ENCODE measurements at places on chromosomes 6 and 20. TPM values are rescaled to one million over a fixed set of nuclear protein-coding genes. Genes with fewer than 3 reads are reported as not detected.

GRCh38 chr6:138405816-138406413 lies 1.9 kb downstream of the HEBP2 start:
- DNase-seq = no peak

The ZC3H12D gene
- 0.72 TPM for total RNA-seq

DNA sequence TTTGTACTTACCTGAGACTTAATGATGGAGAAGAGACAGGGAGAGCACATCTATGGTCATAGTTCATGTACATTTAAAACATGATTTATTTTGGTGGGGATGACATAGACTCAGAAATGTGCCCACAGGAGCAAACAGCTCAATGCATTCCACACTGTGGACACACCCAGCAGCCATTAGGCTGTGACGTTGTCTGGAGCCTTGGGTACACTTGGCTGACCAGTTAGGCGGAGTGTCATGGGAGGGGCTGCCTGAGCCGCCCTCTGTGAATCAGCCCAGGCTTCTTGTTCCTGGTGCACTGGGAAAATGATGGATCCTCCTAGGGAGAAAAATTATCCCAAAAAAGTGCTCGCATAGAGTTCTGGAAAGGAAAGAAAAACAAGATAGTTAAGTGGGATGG lies 231.0 kb upstream of the GMDS start:
- DNase-seq = no peak

The HTR1B gene
- total RNA-seq = 0.33 TPM

DNA sequence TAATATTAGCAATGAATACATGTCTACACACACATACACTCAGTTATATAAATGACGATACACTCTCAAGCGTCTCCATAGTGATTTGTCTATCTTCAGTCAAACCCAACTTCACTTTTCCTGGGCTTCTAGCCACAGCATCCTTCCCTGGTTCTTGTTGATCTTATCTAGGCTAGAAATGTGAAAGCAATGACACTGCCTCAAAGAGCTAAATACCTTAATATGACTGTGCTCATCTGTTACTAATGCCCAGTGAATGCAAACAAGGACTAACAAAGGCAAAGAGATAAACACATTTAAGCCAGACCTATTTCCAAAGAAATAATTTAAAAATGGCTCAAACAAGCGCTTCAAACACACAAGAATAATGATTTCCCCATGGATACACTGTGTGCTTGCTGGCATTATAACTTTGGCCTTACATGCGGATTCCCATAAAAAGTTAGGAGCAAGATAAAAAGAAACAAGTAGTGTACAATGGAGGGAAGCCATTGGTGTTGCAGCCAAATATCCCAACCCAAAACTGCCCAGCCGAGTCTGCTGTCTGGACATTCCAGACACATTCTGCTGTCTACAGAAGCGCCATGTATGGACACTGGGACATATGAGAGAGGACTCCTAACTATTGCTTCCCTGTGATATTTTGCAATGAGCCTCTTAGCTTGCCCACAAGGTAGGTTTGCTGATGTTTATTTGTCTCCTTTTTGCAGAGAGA lies 19.5 kb upstream of the DAAM2 start:
- no peak for DNase-seq

- DNase-seq = no peak
These were observed 881.5 kb upstream of the SLC35B3 start for GRCh38 chr6:9316831-9317230.

DNA sequence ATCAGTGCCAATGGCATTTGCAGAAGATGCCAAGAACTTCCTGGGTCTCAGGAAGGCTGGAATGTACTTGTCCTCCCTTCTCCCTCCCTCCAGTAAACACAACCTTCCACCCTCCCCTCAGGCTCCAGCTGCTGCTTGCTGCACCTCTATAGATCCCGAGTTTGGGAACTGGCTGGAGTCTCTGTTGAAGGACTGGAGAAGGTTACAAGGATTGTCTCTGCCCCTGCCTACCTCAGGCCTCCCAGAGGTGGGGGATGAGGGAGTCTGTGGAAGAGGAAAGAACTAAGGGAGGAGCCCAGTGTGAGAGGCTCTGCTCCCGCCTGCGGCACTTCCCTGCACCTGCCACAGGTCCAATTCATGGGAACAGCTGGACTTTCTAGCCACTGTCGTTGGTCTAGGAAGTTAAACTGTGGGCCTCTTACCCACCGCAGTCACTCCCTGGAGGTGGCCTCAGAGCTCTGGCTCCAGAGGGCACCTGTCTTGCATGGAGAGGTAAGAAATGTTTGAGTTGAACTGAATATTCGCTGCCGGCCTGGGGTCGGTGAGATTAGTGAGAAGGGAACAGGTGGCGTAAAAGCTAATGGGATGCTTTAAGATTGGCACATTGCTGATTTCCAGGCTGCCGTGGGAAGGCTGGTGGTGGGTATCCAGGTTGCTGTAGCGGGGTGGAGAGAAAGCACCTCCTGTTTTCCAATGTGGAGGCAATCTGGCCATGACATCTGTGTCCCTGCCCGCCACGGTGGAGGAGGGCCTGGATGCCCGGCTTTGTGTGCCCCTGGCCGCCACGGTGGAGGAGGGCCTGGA lies 54.3 kb downstream of the PPP1R14C start:
- no peak for DNase-seq

The CYP24A1 gene
- total RNA-seq = not detected

GRCh38 chr20:23437126-23437899 lies 2.2 kb upstream of the CSTL1 start:
- no peak for DNase-seq

DNA sequence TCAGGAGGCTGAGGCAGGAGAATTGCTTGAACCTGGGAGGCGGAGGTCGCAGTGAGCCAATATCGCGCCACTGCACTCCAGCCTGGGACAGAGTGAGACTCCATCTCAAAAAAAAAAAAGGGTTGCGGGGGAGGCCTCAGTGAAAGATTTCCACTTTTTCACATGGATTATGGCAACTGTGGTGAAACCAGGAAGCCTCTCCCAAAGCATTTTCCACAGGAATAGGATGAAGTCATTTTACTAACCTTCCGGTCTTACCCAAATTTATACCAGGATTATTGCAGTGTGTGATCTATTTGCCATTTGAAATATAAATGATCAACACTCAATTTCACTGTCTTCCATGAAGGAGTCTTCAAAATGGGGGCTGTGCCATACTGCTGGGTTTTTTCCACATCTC lies 93.6 kb upstream of the FAM8A1 start:
- no peak for DNase-seq

DNA sequence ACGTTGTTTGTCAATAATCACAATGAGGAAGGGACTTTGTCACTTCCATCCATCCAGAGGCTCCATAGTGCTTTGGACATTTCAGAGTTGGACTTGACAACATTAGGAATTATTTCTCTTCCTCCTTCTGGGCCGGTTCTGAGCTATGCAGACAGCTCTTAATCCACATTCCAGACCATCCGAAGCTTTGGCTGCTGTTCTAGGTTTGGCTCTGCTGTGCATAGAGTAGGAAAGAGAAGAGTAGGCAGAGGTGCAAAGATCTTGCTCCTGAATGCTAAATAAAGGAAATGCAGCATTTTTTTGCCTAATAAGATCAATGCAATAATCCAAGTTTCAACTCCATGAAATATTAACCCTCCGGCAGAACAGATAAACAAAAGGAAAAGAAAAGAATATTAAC lies 251.8 kb upstream of the PRND start:
- DNase-seq = no peak

- DNase-seq = peak; percentile 51
These were observed 731 bp downstream of the TUBB2B start for GRCh38 chr6:3226481-3227362.

DNA sequence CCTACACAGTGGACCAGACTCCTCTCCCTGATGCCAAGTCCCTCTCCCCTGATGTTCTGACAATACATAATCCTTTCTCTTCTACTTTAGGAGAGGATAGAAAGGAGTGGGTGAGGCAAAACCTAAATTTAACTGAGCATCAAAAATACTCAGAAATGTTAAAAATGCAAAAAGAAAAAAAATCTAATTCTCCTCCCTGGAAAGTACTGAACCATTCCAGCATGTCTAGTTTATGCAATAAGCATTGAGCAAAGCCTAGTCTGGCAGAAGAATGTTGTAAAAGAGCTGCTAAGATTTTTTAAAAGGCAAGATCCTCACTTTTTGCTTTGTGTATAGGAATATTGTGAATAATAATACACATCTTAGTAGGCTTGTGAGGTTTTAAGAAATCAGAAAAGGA lies 116.6 kb upstream of the STXBP5 start:
- no peak for DNase-seq

The CRIP3 gene
- total RNA-seq = 1.1 TPM

GRCh38 chr20:6693178-6693807 lies 74.2 kb upstream of the BMP2 start:
- DNase-seq = no peak

The RIPOR2 gene
- total RNA-seq = 1.1 TPM

GRCh38 chr6:152461556-152461955 lies 175.6 kb downstream of the SYNE1 start:
- no peak for DNase-seq

DNA sequence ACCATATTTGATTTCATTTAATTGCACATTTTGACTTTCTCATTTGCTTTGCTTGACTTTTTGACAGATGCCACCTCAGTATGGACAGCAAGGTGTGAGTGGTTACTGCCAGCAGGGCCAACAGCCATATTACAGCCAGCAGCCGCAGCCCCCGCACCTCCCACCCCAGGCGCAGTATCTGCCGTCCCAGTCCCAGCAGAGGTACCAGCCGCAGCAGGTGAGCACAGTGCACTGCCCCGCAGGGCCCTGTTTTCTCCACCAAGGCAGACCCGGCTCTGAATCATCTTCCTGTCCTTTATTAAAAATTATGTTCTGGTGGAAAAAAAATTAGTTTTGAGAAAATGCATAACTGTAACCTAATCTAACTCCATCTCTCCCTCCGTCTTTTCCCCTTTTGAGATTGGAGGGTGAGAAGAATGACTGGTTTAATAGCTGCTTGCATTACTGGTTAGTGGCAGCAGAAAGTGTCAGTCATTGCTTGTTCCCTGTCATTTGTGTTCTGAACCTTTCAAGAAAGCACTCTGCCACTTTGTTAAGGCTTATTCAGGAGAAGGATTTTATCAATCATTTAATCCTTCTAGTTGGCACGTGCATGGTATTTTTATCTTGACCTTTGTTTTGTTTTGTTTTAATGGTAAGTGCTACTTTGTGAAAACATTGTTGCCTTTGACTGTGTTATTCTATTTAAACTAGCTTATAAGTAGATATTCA lies 124.3 kb downstream of the ARID1B start:
- DNase-seq = no peak

The BTBD3 gene
- total RNA-seq = 56.0 TPM

The MUCL3 gene
- total RNA-seq = not detected

DNA sequence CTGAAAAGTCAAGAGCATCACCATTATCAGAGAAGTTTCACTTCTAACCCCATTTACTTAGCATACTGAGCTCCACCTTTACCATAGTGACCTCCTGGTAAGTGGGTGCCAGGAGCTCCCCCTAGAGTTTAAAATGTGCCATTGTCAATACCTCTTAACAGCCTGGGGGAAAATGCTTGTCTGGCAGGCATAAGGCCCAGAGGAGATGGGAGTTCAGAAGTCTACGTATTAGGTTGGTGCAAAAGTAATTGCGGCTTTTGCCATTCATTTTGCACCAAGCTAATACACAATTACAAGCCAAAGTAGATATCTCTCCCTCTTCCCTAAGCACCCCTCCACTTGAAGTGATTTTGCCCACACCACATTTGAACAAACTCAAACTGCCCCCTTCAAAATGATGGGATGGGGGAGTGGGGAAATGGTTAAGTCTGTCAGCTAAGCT lies 919.0 kb downstream of the KIF16B start:
- peak; percentile 53 for DNase-seq

- DNase-seq = peak; percentile 33
These were observed 611 bp downstream of the EPB41L2 start for GRCh38 chr6:131062241-131063027.

- no peak for DNase-seq
These were observed 52.5 kb downstream of the HIVEP1 start for GRCh38 chr6:12064538-12065071.

DNA sequence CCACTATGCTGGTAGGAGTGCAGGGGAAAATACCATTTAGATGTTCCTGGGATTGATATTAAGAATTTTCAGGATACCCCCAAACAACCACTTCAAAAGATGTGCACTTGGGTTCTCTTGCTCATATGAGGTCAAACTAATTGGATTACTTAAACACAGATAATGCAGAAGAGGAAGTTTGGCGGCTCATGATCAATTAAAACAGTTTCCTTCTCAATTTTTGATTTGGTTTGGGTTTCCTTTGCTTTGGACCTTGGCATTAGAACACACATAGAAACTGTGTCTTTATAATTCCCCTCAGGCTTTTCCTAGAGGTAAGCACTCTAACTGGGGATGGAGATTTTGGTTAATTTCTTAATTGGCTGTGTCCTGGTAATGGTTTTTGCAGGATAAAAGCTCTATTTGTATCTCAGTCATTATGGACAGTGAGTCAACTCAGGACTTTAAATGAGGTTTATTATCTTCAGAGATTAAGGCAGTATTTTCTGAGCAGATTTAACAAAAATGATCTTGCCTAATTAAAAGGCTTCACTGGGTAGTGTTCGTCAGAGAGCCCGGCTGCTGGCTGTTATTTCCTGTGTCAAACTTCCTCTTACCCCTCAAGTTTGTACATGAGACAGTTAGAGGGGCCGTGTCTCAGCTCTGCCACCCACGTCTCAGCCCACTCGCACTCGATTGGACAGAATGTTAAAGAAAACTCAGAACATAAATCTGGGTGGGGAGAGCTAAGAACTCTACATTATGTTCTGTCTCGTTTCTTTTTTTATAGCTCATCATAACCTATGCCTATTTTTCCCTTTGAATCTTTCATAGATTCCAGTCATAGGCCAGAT lies 50.3 kb upstream of the PREP start:
- DNase-seq = no peak

GRCh38 chr6:157822245-157823000 lies 623 bp upstream of the SNX9 start:
- peak; percentile 33 for DNase-seq

DNA sequence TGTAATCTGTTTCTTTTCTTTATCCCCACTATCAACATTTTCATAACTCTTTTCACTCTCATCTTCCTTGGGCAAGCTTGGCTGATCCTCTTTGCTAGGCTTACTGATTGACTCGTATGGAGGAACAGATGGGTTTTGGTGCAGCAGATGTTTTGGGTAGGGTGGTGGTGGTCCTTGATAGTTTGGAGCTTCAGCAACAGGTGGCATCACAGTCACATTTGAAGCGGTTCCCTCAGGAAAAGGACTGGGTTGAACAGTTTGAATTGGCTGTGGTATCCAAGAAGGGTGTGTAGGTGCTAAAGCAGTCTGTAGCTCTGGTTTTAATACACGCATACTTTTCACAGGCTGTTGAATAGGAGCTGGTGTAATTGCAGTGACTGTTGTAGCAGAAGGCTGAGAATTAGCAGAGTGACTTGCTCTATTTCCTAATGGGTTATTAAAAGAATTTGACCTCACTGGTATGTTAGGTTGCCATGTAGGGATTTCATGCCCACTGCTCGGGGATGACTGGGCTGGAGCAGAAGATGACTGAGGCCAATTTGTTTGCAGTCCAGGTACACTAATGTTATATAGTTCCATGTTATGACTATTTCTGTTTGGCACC lies 34.5 kb downstream of the LATS1 start:
- no peak for DNase-seq

Data from endothelial cell (in vitro differentiated cells).